Choroid plexus epithelial cell (primary cell): ENCODE measurements at places on chromosomes 4 and X.

GRCh38 chr4:150078579-150079080, 385 bp downstream of the DCLK2 start:
- peak; percentile 39 for DNase-seq

GRCh38 chr4:137226900-137227299, 305.4 kb downstream of the PCDH18 start:
- peak; percentile 43 for DNase-seq

GRCh38 chr4:141676087-141676670, 39.8 kb downstream of the IL15 start:
- DNase-seq = no peak

GRCh38 chr4:165402375-165402774, 23.6 kb downstream of the CPE start:
- DNase-seq = no peak

GRCh38 chr4:61079427-61079826, 120.7 kb upstream of the ADGRL3 start:
- peak; percentile 1 for DNase-seq

GRCh38 chrX:86148024-86148511, at the start of gene DACH2:
Gene DACH2, plus strand, starts transcription at chrX:86148451.
- peak; percentile 81 for DNase-seq

DNA sequence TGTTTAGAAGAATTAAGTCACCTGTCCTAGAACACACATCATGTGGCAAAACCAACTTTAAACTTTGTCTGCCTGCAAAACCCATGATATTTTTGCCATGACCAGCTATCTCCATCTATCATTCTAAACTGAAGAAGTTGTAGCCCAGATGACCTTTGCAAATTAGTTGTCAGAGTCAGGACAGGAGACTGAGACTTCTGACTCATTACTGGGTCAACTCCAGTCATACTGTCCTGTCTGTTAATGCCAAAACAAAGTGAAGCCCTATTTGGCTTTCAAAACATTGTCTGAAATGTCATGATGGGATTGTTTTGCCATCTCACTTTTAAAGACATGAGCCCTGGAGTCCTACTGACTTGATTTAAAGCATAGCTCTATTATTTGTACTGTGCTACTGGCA, 365.7 kb upstream of the CPEB2 start:
- DNase-seq = no peak

DNA sequence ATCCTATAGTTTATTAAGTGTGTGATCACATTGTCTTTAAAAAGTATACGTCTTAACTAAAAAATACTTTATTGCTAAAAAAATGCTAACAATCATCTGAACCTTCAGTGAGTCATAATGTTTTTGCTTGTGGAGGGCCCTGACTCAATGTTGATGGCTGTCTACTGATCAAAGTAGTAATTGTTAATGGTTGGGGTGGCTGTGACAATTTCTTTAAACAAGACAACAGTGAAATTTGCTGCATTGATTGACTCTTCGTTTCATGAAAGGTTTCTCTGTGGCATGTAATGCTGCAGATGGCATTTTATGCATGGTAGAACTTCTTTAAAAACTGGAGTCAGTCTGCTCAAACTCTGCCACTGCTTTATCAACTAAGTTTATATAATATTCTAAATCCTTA, 101.4 kb upstream of the IL15 start:
- DNase-seq = no peak

DNA sequence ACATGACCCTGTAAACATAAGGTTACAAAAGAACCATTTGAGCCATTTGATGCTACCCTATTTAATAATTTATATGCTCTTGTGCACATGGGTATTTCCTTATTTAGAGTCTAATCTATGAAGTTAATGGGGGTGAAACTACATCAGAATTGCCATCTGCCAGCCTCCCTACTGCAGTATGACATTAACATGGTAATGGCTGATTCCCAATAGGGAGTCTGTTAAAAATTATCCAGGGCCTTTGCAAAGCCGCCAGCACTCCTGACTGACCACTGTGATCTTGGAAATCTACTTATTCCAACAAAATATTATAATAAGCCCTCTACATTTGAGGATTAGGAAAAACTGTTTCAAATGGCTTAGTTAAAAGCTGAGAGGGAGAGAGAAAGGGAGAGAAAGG, 153.7 kb downstream of the CLCN4 start:
- no peak for DNase-seq

DNA sequence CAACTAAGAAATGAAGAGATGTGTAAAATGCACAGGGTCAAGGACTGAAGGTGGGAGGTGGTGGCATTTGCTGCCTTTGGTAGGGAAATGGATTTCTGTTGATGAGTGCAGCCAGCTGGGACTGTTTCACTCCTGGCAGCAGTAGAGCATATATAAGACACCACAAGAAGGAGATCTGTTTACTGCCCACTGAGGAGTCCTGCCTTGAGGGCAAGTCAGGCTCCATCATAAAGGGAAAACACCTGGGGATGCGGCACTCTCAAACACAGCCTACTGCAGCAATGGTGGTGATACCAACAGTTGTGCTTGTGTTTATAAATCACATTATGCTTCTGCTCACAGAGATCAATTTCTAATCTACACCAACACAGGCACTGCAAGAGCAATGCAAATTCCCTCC, 222.1 kb downstream of the TACR3 start:
- DNase-seq = no peak

DNA sequence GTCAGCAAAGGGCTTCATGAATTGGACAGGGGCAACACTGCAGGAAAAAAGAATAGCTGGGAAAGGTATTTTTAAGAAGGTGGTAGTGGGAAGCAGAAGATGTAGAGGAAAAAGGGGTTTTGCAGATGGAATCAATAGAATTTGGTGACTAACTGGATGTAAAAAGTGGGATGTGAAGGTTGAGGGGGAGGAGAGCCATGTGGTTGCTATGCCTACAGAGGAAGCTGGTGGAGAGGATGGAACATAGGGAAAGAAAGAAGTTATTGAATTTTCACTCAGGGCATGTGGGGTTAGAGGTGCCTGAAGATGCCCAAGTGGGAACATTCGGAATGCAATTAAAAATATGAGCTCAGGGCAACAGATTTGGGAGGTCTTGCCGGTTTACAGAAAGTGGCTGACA, 33.0 kb downstream of the REELD1 start:
- DNase-seq = no peak

GRCh38 chr4:43959976-43960375, 488.6 kb downstream of the KCTD8 start:
- DNase-seq = no peak

DNA sequence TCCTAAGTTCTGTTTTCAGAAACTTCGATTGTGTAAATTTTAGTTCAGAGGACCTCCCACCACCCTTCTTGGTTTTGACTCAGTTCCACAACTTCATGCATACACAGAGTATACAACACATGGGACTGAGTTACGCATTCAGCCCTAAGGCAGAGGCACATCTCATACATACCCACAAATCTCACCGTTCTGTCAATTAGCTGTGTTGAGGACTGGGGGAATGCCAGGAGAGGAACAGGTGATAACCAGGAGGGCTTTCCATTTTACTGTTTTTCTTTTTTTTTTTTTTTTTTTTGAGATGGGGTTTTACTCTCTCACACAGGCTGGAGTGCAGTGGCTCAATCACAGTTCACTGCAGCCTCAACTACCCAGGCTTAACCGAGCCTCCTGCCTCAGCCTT, 150.2 kb downstream of the TSPAN5 start:
- no peak for DNase-seq

DNA sequence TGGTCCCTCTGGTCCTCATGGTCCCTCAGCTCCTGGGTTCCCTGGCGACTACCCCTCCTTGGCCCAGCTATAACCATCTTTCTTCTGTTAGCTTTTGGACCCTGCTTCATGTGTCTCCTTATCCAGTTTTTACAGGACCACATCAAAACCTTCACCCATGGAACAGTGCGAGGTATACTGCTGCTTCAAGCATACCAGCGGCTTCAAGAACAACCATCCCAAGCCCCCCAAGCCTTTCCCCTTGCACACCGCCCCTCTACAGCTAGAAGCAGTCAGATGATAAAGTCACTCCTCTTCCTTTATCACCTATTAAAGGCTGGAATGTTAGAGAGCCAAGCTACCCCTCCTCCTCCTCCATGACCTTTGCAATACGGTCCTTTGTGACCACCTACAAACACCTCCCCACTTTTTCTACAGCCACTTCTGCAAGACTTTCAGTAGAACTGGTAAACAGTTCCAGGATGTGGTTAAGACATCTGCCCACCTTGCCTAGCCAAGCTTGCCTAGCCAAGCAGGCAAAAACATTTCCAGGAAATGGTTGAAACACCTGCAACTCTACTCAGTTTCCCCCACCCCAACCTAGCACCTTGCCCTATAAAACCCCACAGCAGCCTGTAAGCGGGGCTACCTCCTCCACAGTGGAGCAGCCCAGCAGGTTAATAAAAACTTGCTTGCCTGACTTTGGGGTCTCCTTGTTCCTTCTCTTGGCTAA, 125.7 kb downstream of the ZC4H2 start:
- DNase-seq = no peak

GRCh38 chr4:99383399-99383798, 30.9 kb upstream of the ADH1C start:
- DNase-seq = no peak

GRCh38 chr4:102761296-102761701, 531 bp upstream of the MANBA start:
- peak; percentile 38 for DNase-seq

DNA sequence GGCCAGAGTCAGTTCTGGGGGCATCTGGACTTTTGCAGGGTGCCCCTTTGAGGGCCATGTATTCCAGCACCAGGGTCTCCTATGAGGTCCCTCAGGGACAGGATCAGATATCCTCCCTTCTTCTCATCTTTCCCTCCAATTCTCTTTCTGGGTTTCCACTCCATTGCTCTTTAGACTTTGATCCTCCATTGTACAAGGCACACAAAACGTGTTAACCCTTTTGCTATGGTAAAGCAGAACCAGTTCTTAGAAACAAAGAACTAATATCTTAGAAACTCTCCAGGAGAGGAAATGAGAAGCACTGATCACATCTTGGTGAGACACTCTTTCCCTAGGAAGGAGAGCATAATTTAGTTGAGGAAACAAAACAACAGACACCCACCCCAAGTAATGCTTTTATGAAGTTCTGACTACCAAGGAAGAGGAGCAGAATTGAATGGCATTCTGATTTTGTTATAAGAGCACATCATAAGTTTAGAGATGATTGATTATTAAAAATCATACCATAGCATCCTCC, 200.7 kb upstream of the NPY2R start:
- DNase-seq = peak; percentile 30

- no peak for DNase-seq
Observed at GRCh38 chr4:166846939-166847338, 387.4 kb downstream of the SPOCK3 start.

DNA sequence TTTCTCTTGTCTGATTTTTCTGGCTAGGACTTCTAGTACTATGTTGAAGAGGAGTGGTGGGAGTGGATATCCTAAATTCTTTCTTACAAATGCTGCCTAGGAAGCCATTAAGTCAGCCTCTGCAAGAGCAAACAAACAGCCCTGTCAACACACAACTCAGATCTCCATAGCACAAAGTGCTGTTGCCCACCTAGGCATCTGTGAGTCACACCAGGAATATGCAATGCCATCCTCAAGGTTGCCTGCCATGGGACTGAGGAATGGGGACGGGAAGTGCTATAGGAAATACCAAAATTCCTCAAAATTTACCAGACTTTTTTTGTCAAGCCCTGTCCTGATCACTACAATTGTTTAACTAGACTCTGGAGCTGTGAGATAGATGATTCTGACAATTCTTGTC, 466.9 kb downstream of the FSTL5 start:
- DNase-seq = peak; percentile 19

DNA sequence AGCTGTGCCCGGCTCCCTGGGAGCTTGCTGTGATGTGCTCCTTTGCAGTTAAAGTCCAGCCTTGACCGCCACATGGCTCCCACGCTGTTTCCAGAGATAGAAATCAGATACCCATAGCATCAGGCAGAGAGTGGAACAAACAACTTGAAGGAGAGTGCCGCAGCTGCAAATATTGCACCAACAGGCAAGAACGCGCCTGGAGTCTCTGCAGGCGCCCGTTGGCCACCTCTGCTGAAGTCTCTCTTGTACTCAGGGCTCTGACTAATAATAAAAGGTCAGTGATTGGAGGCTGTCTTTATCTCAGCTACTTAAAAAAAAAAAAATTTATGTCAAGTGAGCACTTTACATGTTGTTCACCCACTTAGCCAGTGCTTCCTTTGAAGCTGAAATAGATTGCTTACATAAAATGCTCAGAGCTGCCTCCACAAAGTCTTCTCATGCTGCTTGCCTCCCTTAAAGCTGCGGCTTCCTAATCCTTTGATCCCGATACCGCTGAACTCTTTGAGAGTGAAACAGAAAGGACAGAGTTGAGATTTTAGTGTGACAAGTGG, 30.9 kb upstream of the TENM3 start:
- DNase-seq = peak; percentile 96

GRCh38 chrX:131271274-131271673, 17.8 kb downstream of the IGSF1 start:
- no peak for DNase-seq

GRCh38 chr4:47383829-47384427, 79.6 kb downstream of the COMMD8 start:
- peak; percentile 63 for DNase-seq
